ENCODE measurements at places on chromosomes 2 and 18.

DNA sequence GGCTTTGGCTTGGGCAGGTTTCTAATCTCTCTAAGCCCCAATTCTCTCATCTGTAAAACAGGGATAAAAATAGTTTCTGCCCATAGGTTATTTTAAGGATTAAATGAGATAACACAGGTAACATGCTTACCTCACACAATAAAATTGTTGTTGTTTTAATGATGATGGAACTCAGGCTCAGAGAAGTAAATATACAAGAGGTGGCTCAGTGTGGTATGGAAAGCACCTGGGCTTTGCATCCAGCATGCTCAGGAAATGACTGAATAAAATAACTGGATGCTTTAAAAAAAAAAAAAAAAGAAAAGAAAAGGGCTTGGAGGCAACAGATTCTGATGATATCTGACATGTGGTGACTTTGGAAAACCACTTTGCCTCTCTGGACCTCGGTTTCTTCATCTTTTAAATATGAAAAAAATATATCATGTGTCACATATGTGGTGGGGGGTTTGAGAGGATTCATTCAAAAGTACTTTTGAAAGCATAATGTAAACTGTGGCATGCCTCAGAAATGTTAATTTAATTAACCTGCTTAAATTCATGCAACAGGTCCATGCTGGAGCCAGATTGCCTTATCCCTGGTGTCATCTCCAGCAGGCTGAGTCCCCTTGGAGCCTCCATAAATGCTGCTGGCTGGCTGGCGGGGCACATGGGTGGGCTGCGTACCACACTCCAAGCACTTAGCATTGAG, 112.8 kb upstream of the CDC42EP3 start:
- no peak for DNase-seq

DNA sequence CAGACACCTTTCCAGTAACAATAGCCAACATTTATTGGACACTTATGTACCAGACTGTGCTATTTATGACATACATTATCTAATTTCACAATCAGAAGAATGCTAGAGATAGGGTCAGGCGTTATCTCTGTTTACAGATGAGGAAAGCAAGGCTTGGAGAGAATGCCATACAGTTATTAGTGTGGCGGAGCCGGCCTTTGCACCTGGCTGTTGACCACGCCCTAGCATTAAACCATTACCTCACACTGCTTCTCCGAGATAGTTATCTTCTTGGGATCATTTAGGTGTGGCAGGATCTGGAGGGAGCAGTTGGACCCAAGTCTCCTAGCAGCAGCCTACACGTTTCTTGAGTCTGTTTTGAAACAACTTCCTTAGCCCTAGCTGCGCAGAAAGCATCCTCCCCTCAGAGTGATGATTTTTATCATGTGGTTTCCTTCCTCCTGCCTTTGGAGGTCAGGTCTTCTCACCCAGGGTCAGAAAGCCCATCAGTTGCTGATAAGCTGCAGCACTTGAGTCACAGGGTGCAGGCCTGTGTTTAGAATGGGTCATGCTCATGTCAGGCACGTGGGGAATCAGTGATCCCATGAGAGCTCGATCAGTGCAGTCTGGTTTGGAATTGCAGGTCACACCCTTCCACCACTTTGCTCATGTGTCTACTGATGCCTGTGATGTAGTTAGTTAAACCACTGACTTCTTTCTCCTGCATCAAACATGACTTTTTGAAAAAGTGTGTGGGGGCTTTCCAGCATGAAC, 118.2 kb downstream of the SPTBN1 start:
- peak; percentile 45 for DNase-seq

DNA sequence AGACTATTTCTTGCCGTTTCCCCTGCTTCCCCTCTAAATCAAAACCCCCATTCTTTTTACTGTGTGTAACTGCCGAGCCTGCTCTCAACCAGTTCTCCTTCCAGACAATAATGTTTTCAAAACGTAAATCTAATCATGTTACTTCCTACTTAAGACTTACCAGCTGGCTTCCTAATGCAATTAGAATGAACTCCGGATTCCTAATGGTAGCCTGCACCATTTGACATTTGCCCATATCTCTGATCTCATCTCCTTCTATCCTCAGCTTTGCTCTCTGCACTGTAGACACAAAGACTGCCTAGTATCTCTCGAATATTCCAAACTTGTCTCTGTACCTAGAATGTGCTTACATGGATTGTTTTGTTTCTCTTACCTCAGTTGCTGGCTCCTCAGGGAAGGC, 12.9 kb downstream of the TTL start:
- no peak for DNase-seq

GRCh38 chr2:234412726-234413125, 84.2 kb downstream of the ARL4C start:
- DNase-seq, result no peak

- no peak for DNase-seq
These were observed 55.7 kb upstream of the LYPD1 start for GRCh38 chr2:132725748-132726147.

DNA sequence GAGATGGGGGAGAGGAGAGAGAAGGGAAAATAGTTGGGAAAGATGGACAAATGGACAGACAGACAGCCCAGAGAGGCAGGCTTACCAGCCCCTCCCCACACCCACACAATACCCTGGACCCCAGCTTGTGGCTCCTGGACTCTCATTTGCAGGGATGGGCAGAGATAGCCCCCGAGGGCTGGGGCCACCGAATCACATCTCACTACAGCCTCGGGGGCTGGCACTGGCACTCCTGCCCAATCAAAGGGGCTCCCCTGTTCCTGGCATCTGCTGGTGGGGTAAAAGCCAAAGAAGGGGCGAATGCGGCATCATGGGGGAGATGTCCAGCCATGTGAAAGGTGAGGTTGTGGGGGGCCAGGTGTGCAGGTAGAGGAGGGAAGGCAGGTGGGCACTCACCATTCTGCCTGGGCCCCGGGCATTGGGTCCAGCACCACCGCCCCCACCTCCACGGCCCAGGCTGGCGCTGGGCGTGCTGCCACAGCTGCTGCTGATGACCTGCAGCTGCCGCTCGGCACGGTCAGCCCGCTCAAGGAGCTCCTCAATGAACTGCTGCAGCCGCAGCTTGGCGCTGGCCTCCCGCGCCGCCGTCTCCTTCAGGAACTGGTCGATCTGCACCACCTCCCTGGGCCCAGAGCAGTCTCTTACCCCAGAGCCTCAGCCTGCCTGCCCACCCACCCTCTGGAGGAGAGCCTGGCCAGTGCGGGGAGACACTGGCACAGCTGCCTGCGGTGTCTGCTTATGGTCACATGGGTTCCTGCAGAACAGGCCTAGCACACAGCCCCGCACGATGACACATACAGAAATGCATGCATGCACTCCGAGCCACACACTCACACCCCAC, 18.0 kb downstream of the FBXO41 start:
- no peak for DNase-seq

DNA sequence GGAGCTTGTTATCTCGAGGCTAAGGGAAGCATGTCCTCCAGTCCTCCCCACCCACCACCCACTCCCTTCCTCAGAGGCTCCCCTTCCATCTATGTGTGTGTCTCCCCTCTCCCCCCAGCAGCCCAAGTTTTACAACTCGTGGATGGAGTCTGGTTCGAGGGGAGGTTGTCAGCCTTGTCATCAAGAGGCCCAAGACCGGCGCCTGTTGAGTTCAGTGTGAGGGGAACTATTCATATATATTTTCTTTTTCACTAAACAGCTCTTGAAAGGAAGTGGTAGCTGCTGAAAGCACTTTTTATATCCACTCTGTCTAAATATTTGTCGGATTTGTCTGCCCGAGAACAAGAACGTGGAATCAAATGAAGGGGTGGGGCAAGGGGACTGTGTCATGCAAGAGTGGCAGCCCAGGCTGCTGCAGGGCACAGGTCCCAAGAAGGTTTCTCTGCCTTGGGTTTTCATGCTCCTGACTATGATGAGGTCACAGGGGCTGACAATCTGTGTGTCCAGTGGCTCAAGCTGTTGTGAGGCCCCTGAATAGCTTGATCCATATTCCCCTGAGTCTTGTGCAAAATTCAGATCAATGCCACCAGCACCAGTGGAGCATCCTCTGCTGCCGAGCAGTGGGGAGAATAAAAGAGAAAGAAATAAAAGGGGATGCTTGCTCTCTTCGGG, 35.0 kb downstream of the NRP2 start:
- DNase-seq, result no peak

GRCh38 chr2:229407170-229407569, 136.1 kb upstream of the PID1 start:
- no peak for DNase-seq

GRCh38 chr18:23337599-23338444, 115.3 kb upstream of the RIOK3 start:
- no peak for DNase-seq

GRCh38 chr2:164839914-164840457, 1.6 kb downstream of the COBLL1 start:
- no peak for DNase-seq

GRCh38 chr2:74242354-74243071, 44.1 kb downstream of the MTHFD2 start:
- no peak for DNase-seq

- no peak for DNase-seq
These were observed 30.4 kb upstream of the RAB6D start for GRCh38 chr2:131394147-131394931.

GRCh38 chr2:63057249-63058143, 6.9 kb downstream of the OTX1 start:
- no peak for DNase-seq

GRCh38 chr2:14501061-14501460, 131.5 kb upstream of the LRATD1 start:
- DNase-seq, result no peak

GRCh38 chr2:232170396-232170795, 208.2 kb upstream of the ALPP start:
- DNase-seq, result no peak

DNA sequence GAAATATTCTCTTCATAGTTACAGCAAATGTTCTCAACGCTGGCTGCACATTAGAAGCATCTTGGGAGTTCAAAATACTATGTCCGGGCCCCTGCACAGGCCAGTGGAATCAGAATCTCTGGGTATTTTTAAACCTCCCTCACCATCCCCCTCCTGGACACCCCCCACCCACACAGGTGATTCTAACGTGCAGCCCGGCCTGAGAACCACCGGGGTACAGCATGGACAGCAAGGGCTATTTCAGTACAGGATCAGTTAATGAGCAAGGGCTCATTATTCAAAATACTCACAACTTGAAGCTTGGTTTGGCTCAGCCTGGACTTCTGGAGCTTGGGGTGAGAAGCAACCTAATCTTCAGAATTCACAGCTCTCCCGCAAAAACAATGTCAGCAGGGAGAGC, 31.4 kb downstream of the INO80C start:
- DNase-seq, result no peak

GRCh38 chr2:215919624-215920243, 93.6 kb downstream of the MREG start:
- no peak for DNase-seq

- DNase-seq, result peak; percentile 14
These were observed 203.2 kb downstream of the SH3RF3 start for GRCh38 chr2:109331896-109332848.

GRCh38 chr2:205675861-205676516, 6.3 kb upstream of the NRP2 start:
- DNase-seq, result no peak

DNA sequence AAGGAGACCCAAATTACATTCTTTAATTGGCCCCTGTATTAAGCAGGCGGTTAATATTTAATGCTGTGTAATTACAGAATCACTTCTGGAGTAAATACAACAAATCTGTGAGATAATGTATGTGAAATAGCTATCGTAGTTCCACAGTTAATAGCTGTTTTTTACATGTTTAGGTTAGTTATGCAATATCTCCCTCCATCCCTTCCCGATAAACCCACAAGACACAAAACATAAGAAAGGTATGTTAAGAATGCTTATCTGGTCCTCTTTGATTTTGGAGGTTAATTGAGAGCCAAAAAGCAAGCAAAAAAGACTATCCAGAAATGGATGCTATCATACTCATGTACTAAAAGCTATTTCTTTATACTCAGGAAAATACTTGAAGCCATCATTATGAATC, 49.1 kb downstream of the ZNF638 start:
- DNase-seq, result no peak
